Endothelial cell (in vitro differentiated cells): ENCODE measurements at places on chromosomes 5 and 9.
A peak's percentile ranks its signal among the peaks of the same experiment; 100 is the strongest.

GRCh38 chr9:93255994-93256877 lies 72.3 kb downstream of the WNK2 start:
- no peak for DNase-seq

GRCh38 chr9:128685636-128686489 lies 3.2 kb upstream of the SET start:
- no peak for DNase-seq

DNA sequence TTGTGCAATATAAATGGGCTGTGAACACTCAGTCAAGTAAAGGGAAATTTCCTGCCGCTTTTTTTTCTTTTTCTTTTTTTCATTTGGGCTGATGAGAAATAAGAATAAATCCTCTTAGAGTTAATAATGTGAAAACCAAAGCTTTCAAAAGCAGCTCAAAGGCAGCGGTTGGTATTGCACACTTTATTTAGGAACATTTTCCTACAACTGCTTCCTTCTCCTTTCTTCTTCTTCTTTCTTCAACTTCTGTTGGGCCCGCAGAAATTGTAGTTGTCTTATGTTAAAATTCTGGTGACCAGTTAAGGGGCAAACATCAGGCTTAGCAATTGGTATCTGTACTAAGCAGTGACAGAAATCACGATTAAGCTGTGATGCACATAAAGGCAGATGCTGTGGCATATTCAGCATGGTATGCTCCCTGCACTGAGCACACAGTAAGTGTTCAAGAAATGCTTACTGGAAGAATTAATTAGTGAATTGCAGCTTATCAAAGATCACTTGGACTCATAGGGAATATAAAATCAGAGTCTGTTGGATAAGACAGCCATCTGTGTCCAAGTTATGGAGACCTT lies 85.4 kb downstream of the ANKRD55 start:
- no peak for DNase-seq

- no peak for DNase-seq
Observed at GRCh38 chr5:108753877-108754276, 6.2 kb downstream of the FER start.

DNA sequence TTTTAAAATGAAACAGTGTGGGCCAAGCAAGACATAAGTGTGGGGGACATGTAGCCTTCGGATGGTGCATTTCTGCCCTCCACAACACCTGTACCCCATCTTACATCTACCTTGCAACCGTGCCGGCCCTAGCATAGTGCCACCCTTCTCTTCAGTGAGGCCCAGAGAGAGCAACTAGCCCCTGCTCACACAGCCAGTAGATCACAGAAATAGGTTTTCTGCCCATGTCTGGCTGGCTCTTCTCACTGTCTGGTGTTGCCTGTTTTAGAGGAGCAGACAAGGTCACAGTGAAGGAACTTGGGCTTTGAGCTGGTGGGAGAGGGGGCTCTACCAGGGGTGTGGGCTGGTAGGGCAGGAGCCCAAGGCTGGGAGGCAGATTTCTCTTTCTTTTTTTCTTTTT lies 11.1 kb downstream of the PDLIM7 start:
- no peak for DNase-seq

DNA sequence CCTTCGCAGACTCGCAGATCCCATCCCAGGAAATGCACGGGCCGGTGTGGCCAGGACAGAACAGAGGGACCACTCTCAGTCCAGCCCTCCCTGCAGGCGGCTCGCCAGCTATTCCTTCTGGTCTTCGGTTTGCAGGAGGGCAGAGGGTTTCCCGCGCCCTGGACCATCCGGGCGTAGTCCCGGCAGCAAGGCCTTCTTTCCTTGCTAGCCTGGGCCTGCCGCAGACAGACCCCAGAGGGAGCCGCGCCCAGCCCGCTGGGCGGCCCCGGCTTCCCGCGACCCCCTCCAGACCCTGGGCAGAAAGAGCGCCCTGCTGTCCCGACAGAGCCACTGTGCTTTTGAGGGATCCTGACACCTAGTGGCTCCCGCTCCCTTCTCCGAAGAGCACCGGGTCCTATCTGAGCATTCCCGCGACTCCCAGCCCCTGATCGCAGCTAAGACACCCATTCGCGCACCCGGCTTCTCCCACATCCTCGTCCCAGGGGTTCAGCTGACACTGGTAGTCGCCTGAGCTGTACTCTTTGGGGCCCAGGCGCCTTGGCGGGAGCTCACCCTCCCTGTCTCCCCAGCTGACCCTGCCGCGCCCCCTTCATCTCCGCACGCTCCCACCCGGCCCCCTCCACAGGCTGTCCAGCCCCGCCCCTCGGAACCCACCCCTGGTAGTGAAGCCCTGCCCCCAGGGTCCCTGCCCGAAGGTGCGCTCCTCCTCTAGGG lies 1.1 kb downstream of the CFAP90 start:
- peak; percentile 30 for DNase-seq

GRCh38 chr9:92640398-92641091 lies 29.4 kb downstream of the IPPK start:
- DNase-seq, result no peak

DNA sequence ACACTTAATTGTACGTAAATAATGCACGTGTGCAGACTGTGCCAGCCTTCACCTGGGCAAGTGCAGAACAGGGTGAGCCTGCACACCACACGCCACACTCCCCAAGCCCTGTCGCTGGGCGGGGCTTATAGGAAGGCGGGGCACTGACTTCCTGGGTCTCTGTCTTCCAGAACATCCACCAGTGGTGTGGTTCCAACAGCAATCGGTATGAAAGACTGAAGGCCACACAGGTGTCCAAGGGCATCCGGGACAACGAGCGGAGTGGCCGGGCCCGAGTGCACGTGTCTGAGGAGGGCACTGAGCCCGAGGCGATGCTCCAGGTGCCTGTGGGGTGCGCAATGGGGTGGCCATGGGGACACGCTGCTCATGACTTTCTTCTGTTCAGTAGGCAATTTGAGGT lies 44.2 kb downstream of the GSN start:
- DNase-seq, result no peak

DNA sequence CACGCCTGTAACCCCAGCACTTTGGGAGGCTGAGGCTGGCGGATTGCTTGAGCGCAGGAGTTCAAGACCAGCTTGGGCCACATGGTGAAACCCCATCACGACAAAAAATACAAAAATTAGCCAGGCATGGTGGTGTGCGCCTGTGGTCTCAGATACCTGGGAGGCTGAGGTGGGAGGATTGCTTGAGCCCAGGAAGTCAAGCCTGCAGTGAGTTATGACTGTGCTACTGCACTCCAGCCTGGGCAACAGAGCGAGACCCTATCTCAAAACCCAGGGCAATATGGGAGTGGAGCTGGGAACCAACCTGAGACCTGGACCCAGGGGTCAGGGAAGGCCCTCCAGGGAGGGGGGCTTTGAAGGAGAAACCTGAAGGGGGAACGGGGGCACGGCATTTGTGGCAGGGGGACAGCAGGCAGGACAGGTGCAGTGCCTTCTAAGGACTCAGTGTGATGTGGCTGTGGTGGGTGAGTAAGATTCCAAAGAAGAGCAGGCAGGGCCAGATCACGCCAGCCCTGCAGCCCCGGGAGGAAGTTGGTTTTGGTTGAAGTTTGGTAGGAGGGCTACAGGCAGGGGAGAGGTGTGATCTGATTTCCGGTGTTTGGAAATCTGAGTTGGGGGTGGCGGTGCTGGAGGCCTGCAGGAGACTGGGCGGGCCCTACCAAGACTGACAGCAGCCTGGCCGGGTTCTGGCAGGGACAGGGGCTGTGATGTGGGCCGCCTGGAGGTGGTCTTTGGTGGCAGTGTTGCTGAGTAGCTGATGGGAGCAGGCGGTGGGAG lies 46.2 kb downstream of the NTNG2 start:
- no peak for DNase-seq

GRCh38 chr5:1227667-1228066 lies 2.5 kb downstream of the SLC6A18 start:
- DNase-seq, result no peak

DNA sequence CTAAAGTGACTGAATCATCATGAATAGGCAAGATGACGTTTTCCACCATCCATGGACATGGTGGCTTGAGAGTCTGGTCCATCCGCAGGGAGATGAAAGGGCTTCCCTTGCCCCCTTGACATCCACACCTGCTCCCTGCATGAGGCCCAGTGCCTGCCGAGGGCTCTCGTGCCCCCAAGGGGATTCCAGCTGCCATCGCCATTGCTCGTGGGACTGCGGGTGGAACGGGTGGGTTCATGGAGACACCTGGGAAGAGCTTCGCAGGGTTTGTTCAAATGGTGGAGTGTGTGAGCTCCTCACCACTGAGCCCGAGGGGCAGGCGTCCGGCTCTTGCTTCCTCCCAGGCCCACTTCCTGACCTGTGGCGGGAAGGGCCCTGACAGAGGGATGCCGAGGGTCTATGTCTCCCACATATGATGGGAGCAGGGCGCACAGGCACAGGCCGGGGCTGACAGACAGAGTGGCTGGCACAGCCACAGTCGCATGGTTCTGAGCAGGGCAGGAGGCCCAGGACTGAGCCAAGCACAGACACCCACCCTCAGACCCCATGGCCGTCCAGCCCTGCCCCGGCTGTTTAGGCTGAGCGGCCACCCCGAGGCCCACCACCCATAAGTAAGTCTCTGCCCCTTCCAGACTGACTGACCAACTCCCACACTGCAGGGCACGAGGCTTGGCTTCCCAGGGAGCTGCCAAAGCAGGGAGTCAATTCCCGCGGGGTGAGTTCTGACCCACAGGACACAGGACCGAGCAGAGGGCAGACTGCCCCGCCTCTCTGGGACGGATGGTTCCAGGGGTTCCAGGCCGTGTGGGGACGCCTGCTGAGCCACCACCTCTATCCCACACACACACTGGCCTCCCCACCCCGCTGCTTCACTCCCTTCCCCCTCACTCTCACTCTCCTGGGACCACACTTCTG lies 70.0 kb upstream of the PPP1R26 start:
- no peak for DNase-seq

DNA sequence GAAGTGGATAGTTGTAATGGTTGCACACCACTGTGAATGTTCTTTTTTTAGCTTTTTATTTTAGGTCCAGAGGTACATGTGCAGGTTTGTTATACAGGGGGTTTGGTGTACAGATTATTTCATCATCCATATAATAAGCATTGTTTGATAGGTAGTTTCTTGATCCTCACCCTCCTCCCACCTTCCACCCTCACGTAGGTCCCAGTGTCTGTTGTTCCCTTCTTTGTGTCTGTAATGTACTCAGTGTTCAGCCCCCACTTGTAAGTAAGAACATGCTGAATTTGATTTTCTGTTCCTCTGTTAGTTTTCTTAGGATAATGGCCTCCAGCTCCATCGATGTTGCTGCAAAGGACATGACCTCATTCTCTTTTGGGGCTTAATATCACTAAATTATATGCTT lies 99.7 kb downstream of the HTR4 start:
- DNase-seq, result no peak

DNA sequence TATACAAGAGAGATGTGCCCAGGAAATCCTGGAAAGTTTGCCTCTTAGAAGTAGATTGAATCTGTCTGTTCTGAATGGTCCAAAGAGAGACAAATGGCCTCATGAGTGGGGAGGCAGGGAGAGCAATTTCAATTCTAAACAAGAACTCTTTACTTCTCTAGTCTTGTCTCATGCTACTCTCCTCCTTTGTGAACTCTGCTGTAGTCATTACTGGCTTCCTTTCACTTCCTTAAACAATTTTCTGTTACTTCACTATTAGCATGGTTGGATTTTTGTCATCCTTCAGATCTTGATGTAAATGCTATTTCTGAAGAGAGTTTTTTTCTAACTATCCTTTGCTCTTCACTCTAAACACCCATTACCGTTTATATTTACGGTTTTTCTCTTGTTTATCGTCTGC lies 54.0 kb upstream of the GRIN3A start:
- no peak for DNase-seq

- no peak for DNase-seq
Observed at GRCh38 chr5:91382530-91383026, 539 bp downstream of the ARRDC3 start.

- DNase-seq, result peak; percentile 30
Observed at GRCh38 chr9:100322954-100323536, 29.7 kb downstream of the TEX10 start.

DNA sequence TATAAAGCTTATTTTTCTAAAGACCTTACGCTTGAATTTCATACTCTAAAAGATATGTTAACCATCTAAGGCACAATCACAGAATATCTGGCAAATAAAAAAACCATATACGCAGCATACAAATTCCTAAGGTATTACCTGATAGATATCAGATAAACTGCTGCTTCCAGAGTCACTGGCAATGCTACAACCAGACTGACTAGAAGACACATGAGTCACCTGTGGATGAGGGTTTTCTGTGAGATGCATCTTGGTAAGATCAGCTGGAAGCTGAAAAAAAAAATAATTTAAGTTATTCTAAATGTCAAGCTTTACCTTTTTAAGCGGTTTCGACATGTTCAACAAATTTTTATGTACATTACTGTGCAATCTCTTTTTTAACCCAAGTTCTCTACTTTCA lies 113.8 kb downstream of the RAPGEF6 start:
- no peak for DNase-seq

- DNase-seq, result no peak
Observed at GRCh38 chr5:37471666-37472197, 92.6 kb downstream of the WDR70 start.

DNA sequence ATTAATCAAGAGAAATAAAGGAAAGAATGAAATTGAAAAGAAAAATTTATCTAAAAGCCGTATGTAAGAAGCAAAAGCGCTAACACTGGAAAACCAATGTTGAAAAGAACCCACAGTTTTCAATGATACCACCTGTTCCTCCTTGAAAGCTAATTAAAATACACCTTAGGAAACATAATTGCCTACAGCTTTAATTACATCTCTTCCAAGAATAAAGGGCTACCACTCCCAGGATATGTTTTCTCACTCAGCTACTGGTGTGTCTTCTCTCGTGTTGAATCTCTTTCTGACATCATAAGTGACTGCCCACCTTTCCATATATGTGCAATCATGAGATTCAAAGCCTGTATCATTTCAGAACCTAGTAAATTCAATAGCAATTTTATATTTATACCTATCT lies 880.6 kb upstream of the DMAC1 start:
- DNase-seq, result no peak
